Stimulated activated CD8-positive, alpha-beta memory T cell treated with anti-CD3 and anti-CD28 coated beads, Interleukin-4, amount 100 ng/mL, for 24 hours (primary cell): ENCODE measurements at places on chromosomes 13 and 19.
A peak's percentile ranks its signal among the peaks of the same experiment; 100 is the strongest.

DNA sequence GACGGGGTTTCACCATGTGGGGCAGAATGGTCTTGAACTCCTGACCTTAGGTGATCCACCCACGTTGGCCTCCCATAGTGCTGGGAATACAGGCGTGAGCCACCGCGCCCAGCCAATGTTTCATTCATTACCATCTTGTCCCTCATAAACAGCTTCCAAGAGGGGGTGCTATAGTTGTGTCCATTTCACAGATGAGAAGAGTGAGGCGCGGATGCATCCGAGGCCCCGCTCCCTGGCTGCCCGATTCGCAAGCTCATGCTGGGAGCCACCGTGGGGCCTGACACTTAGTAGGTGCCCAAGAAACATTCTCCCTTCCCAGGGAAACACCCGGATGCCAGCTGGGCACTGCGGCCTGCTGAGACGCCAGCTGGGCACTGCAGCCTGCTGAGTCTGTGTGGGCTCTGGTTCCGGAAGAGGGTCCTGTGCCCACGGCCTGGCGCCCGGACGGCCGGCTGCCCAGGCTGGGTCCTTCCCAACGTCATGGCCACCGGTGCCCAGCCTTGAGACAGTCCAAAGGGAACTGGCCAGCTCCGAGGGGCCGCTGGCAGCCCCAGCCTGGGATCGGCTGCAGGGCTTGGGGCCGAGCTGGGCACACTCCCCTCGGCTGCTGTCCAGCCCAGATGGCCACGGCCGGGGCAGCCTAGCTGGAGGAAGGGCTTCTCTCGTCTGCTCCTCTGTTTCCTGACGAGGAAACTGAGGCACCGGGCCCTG is 54.7 kb downstream of the NFIC start:
- no peak for DNase-seq

DNA sequence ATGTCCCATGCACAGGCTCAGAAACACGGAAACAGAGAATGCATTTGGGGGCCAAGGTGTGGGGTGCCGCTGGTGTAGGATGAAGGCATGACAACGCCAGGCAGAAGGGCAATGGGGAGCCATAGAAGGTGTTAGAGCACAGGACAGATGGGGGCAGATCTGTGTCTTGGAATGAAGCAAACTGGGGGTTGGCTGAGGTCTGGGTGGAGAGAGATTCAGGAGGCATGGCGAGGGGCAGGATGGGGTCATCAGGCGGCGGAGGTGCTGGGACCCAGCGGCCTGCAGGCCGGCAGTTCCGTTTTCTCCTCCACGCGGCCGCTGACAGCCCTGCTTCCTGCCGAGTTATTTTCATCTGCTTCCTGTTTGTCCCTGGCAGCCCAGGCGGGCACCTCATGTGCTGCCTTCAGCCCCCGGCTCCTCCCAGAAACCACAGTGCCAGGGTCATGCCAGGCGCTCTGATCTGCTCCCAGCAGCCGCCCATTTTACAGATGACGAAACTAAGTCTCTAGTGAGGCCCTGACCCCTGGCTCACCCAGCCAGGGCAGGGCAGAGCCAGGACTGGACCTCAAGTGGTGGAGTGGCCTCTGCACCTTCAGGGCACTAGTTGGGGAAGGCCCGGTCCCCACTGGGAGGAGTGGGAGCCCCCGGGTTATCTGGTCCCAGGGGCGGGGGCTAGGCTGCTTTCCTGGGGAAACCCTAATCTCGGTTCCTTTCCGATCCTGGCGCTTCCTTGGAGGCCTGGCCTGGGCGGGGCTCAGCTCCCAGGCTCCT is 2.2 kb downstream of the ARHGAP45 start:
- DNase-seq, result no peak

- no peak for DNase-seq
Observed at GRCh38 chr19:10120538-10121189, 965 bp upstream of the EIF3G start.

GRCh38 chr19:12287958-12288500 is 6.7 kb downstream of the ZNF44 start:
- DNase-seq, result no peak

DNA sequence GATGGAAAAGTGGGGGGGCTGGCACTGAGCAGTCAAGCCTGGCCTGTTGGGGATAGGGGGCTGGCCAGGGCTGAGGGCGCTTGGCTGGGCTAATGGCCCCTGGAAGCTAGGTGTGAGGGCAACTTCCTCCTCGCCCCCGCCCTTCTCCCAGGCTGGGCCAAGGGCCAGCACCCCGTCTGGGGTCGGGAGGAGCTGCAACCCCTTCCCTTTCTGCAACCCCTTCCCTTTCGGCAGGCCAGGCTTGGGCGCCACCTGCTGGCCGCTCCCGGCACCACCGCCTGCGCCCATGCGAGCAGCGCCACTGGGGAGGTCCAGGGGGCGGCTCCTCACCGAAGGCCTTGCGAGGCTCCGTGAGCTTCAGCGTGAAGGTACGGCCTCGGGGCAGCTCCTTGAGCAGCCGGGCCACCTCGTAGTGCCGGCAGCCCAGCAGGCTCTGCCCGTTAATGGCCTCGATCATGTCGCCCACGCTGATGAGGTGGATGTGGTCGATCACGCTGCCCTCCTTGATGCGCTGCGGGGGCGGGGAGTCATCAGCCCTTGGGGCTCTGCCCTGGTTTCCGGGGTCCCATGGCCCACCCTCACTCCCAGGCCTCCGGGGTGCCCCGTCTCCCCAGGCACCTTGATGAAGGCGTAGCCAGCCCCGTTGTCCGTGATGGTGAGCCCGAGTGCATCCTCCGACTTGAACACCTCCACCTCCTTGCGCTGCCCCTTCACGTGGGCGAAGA is 5.0 kb upstream of the PTGER1 start:
- peak; percentile 62 for DNase-seq

DNA sequence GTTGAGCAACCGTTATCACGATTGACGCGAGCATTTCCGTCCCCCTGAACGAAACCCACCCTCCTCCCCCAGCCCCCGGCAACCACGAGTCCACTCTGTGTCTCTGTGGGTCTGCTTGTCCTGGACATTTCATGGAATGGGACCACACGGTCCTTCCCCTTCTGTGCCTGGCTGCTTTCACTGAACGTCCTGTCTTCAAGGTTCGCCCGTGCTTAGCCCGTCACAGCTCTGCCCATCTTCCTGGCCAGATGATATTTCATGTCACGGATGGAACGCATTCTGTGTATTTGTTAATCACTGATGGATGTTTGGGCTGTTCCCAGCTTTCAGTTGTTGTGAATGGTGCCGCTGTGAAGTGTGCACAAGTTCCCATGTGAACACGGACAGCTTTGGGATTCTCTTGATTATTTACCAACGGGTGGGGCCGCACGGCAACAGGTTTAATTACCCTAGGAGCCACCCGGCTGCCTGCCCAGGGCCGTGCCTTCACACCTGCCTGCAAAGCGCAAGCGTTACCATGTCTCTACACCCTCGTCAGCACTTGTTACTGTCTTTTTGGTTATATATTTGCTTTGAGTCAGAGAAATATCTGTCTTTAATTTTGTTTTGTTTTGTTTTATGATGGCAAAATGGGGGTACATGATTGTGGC is 42.5 kb downstream of the RASA3 start:
- no peak for DNase-seq

DNA sequence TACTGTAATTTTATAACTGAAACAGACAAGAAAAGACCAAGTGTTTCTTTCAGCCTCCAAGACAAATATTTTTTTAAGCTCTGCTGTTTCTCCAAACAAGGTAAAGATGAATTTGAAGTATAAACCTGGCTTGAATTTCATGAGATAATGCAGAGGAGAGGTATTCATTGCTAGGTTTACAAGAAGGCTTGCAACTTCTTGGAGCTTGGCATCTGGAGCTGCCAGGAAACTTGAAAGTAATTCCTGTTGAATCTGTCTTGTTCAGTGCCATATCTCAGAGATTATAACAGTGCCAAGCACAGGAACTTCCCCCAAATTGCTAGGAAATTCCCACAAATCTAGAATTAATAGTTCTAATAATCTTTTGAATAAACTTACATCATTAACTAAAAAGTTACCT is 70.9 kb downstream of the CDK8 start:
- DNase-seq, result no peak

DNA sequence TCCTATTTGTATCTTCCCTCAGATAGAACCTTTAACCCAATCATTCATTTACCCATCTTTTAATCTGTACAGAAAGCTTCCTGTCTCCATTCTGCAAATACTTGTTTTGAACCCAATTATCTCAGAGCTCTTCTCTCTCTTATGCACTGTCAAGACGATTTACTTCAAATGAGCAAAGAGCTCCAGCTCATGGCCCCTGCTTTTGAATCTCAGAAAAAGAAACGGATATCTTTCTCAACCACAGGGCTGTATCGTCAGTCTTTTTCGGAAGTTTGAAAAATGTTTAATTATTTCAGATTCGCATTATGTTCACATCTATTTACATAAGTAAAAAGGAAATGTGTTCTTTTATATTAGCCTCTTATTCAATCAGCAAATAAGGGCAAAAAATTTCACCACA is 322.7 kb upstream of the NBEA start:
- DNase-seq, result no peak

- DNase-seq, result no peak
Observed at GRCh38 chr19:49224879-49225278, 67.3 kb downstream of the TRPM4 start.

DNA sequence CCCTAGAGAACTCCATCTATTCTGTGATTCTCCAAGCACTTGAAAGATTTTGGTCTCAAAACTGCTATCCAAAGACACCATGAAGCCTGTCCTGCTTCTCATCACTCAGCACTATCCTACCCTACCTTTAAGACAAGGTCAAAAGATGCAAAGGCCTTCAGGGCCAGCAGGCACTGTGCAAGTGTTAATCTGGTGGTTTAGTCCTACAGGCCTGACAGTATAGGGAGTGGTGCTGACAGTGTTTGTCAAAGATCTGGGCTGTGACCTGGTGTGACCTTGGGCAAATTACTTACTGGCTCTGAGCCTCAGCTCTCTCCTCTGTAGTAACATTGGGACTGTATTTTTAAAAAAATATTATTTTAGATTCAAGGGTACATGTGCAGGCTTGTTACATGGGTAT is 28.0 kb downstream of the SIAH3 start:
- no peak for DNase-seq

DNA sequence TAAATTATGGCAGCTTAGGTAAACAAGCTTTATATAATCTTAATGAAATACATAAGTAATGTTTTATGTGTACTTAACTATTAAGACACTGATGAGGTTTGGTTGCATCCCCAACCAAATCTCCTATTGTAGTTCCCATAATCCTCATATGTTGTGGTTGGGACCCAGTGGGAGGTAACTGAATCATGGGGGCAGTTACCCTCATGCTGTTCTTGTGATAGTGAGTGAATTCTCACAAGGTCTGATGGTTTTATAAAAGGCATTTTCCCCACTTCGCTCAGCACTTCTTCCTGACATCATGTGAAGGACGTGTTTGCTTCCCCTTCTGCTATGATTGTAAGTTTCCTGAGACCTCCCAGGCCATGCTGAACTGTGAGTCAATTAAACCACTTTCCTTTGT is 212.7 kb downstream of the DIAPH3 start:
- DNase-seq, result no peak

DNA sequence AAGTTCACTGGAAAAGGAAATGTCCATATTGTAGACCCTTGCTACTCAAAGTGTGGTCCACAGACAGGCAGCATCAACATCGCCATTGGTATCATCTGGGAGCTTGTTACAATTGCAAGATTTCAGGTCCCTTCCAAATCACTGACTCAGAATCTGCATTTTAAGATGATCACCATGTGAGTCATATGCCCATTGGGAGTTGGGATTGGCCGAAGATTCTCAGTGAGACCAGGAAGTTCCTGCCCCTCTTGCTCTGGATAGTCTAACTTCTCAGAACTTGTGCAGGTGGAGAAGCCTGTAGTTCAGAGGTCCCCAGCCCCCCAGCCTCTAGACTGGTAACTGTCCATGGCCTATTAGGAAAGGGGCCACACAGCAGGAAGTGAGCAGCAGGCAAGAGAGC is 48.9 kb upstream of the URAD start:
- no peak for DNase-seq

DNA sequence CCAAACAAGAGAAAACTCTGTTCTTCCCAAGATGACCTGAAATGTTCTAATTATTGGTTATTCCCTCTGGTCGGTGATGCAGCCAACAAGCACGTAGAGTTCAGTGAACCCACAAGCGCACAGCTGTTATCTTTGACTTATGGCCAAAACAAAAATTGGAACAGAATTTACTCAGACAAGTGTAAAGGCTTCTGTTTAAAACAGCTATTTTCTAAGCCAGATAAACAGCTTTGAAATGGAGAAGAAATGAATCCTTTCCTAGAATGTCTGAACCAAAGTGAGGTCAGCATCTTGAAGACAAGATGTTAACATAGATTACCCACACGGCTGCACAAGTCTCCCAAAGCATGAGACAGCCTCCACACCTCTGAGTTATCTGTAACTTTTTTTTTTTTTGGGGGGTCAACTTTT is 669.2 kb downstream of the DIAPH3 start:
- no peak for DNase-seq

DNA sequence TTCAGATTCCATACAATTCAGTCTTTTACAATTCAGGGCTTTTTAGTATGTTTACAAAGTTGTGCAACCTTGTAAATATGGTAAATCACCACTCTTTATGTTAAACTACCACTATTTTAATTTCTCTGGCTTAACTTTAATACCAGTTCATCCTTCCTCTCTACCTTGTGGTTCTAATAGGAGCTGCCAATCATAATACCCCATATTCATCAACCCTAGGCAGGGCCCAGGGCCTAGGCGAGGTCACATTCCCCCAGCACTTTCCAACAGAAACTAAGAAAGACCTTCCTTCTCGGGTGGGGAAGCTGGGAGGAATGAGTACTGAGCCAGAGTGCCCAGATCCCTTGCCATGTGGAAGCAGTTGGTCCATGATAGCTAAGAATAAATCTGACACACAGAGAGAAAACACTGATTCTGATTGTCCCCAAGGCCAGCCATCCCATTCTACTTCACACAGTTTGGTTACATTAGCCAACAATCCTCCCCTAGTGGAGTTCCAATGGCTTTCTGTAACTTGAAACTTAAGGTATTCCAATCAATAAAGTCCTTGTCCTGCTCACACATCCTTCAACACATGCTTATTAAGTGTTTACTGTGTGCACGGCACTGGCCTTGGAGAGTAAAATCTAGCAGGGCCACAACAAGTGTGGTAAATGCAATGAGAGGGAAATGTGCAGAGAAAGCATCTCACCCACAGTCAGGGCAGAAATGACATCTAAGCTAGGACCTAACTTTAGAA is 76.8 kb downstream of the NUFIP1 start:
- no peak for DNase-seq

DNA sequence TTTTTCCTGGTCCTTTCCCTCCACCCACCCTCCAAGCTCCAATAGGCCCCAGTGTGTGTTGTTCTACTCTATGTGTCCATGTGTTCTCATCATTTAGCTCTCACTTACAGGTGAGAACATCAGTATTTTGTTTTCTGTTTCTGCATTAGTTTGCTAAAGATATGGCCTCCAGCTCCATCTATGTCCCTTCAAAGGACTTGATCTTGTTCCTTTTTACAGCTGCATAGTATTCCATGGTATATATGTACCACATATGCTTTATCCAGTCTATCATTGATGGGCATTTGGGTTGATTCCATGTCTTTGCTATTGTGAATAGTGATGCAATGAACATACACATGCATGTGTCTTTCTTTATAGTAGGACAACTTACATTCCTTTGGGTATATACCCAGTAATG is 47.1 kb upstream of the ZNF30 start:
- no peak for DNase-seq
